Endothelial cell (in vitro differentiated cells): ENCODE measurements at places on chromosomes 2 and 18. TPM values are rescaled to one million over a fixed set of nuclear protein-coding genes. Genes with fewer than 3 reads are reported as not detected.

DNA sequence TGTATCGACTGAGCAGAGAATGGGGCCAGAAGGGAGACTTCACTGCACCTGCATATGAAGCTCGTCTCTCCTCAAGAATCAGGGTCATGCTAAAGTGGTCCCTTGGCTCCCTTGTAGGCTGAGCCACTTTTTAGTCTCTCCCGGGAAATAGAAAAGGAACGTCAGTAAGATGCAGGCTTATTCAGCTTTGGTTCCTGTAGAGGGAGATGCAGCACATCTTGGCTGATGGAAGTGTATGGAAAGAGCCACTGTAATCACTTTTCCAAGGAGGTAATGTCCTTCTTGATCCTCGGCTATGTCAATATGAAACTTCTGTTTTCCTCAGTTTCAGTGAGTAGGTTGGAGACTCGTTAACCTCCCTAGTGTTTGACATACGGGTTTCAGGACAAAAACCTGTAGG, 235.2 kb downstream of the GCA start:
- peaks cover 8% of the 10 kb centered on the region for H3K4me1 ChIP-seq
- no peaks in the 10 kb centered on the region for H3K27me3 ChIP-seq
- H3K4me3 ChIP-seq, result no peak overlapping the region
- no peak overlapping the region for H3K27ac ChIP-seq
- no peak for DNase-seq

Gene FHOD3
- 0.67 TPM for total RNA-seq

DNA sequence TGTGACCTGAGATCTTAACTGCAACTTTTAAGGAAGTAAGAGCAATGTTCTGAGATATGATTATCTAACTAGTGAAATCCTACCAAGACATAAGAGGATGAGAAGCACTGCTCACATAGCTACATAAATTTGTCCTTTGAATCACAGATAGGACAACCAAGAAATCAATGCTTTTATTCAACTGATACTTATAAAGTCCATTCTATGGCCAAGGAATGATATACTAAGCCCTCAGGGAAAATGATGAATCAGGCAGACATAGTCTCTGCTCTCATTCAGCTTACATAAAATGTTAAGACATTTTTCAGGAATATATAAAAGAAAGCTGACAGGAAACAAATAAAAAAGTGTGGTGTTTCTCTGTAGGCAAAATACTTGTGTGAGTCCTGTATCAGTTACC, 39.1 kb downstream of the PGAP1 start:
- no peak overlapping the region for H3K4me3 ChIP-seq
- H3K27me3 ChIP-seq, result no peaks in the 10 kb centered on the region
- H3K4me1 ChIP-seq, result no peaks in the 10 kb centered on the region
- no peak overlapping the region for H3K27ac ChIP-seq
- no peak for DNase-seq

Gene GTF3C2
- total RNA-seq, result 61.4 TPM

DNA sequence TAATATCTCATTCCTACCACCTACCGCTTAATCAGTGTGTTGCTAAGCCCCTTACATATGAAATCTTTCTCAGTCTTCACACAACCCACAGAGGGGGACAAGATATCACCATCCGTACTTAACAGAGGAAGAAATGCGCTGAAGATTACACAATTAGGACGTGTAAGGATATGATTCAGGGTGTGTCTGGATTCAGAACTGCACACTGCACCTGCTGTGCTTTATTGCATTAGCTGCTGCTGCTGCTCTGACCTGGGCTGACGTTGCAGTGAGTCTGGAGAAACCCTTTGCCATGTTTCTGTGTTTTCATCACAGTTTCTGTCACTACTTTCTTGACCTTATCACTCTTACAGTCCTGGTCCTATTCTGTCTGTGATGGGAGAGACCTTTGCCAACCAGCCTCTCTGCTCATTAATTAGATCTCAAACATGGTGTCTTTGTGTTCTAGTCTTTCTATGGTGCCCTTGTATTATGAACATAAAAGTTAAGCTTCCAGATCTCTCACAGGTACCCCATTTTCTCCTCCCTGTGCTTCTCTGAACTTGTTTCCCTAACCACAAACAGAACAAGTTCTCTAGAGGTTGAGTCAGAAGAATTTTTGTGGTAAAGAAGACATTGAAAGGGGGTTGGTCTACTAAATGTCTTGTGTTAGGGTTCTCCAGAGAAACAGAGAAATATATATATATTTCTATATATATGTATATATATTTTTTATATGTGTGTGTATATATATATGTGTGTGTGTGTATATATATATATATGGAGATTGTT, 92.9 kb upstream of the CYP1B1 start:
- no peaks in the 10 kb centered on the region for H3K4me1 ChIP-seq
- no peak for DNase-seq
- H3K4me3 ChIP-seq, result no peak overlapping the region
- H3K36me3 ChIP-seq, result no peaks in the 10 kb centered on the region

Gene ADCYAP1
- 18.5 TPM for total RNA-seq

DNA sequence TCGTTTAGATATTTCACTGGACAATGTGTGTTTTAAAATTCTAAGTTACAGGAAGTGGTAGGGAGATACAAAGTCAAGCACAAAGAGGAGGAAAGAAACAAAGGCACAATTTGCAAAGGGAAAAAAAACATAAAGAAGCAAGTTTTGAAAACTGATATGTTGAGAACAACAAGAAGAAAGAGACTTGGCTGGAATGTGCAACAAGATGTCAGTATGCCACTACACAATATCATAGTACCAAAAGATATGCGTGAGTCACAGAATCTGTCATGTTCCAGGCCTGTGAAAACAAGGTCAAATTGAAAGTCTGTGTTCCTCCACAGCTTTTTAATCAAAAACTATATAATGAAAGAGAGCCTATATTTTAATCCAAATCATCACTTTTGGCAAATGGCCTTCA, 12.0 kb downstream of the EXOC6B start:
- no peaks in the 10 kb centered on the region for H3K36me3 ChIP-seq
- no peak for DNase-seq
- peaks cover 3% of the 10 kb centered on the region for H3K27me3 ChIP-seq
- H3K4me1 ChIP-seq, result peaks cover 16% of the 10 kb centered on the region
- no peak overlapping the region for H3K4me3 ChIP-seq

DNA sequence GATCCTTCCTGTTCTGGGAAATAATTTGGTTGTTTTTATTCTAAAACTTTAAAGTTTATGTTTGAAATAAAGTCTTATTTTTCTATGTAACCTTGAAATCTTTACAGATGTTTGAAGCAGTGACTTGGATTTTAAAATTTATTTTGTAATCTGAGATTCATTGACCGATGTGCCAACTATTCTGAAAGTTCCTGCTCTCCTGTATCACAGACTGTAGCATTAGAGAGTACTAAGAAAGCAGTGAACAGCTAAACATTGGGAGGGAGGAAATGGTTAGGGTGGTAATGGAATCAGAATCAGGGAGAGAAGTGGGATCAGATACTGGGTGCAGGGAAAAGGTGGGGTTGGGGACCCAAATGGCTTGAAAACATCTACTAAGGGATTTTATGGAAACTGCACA, 69.9 kb downstream of the CDC42EP3 start:
- no peak overlapping the region for H3K4me3 ChIP-seq
- no peak overlapping the region for H3K27ac ChIP-seq
- H3K27me3 ChIP-seq, result peaks cover 2% of the 10 kb centered on the region
- H3K4me1 ChIP-seq, result peaks cover 3% of the 10 kb centered on the region
- DNase-seq, result no peak

DNA sequence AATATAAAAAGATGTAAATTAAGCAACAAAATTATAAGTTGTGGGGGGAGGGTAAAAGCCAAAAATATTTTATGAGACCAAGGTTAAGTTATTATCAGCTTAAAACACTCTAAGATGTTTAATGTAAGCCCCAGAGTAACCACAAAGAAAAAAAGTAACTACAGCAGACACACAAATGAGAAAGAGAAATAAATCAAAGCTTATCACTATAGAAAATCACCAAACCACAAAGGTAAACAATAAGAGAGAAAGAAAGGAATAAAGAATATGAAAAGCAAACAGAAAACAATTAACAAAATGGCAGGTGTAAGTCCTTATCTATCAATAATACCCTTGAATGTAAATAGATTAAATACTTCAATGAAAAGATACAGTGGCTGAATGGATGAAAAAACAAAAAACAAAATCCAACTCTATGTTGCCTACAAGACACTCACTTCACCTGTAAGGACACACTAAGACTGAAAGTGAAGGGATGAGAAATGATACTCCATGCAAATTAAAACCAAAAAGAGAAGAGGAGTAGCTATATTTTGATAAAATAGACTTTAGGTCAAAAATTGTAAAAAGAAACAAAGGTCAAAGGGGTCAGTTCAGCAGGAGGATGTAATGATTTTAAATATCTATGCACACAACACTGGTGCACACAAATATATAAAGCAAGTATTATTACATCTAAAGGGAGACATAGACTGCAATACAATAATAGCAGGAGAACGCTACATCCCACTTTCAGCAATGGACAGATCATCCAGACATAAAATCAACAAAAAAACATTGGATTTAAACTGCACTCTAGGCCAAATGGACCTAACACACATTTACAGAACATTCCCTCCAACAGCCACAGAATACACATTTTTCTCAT, 80.7 kb downstream of the PTPN2 start:
- H3K36me3 ChIP-seq, result peaks cover 8% of the 10 kb centered on the region
- DNase-seq, result no peak
- H3K4me3 ChIP-seq, result no peak overlapping the region
- no peak overlapping the region for H3K27ac ChIP-seq
- peaks cover 1% of the 10 kb centered on the region for H3K27me3 ChIP-seq

GRCh38 chr2:96092951-96093350, 23.4 kb downstream of the ADRA2B start:
- peaks cover 4% of the 10 kb centered on the region for H3K27me3 ChIP-seq
- no peak overlapping the region for H3K27ac ChIP-seq
- H3K36me3 ChIP-seq, result no peaks in the 10 kb centered on the region

Gene CD8B2
- total RNA-seq, result 0.05 TPM

DNA sequence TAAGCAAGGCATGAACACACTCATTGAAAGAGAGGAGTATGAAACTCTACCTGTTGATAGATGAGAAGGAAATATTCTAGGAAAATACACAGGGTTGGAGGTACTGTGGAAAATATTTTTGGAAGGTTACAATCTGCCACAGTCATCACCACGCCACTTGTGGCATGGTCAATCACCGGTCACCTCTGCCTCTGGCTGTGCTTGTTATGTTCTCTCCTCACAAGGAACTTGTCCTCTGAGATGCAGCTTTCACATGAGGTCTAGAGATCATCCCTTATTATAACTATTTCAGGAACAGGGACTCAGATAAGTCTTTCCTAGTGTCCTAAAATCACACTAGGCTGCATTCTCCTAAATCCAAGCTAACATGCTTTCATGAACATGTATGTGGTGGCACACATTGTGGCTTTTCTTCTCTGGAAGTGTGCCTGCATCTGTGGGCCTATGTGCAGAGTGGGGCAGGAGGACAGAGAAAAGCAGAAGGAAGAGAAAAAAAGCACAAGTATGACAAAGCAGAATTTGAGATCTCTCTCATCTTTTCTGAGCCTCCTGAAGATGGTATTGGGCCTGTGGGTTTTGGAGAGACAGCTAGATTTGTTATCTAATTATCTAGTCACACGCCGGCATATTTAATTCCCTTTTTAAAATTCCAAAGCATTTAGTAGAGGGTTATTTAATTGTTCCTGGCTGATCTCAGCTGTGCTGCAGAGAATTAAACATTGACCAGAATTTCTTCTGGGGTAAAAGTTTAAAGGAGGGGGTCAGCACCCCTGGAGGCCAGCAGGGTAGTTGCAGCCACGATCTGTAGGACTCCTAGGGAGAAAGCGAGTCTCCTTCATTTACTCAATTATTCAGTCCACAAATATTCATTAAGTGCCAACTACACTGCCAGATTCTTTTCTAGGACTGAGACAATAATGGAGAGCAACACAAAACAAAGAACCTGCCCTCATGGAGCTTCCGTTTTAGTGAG, 294.6 kb downstream of the RDH14 start:
- no peak for DNase-seq
- peaks cover 2% of the 10 kb centered on the region for H3K27me3 ChIP-seq
- H3K4me1 ChIP-seq, result no peaks in the 10 kb centered on the region
- H3K4me3 ChIP-seq, result no peak overlapping the region
- H3K36me3 ChIP-seq, result no peaks in the 10 kb centered on the region

GRCh38 chr2:143946436-143947391, 573.2 kb downstream of the ZEB2 start:
- H3K36me3 ChIP-seq, result no peaks in the 10 kb centered on the region
- peaks cover 4% of the 10 kb centered on the region for H3K4me1 ChIP-seq
- H3K27ac ChIP-seq, result no peak overlapping the region
- peaks cover 2% of the 10 kb centered on the region for H3K27me3 ChIP-seq

GRCh38 chr18:79528846-79529245, 133.1 kb downstream of the NFATC1 start:
- peaks cover 16% of the 10 kb centered on the region for H3K27me3 ChIP-seq
- peaks cover 25% of the 10 kb centered on the region for H3K36me3 ChIP-seq
- DNase-seq, result peak; percentile 87
- H3K27ac ChIP-seq, result no peak overlapping the region
- no peak overlapping the region for H3K4me3 ChIP-seq
- H3K4me1 ChIP-seq, result peaks cover 3% of the 10 kb centered on the region

DNA sequence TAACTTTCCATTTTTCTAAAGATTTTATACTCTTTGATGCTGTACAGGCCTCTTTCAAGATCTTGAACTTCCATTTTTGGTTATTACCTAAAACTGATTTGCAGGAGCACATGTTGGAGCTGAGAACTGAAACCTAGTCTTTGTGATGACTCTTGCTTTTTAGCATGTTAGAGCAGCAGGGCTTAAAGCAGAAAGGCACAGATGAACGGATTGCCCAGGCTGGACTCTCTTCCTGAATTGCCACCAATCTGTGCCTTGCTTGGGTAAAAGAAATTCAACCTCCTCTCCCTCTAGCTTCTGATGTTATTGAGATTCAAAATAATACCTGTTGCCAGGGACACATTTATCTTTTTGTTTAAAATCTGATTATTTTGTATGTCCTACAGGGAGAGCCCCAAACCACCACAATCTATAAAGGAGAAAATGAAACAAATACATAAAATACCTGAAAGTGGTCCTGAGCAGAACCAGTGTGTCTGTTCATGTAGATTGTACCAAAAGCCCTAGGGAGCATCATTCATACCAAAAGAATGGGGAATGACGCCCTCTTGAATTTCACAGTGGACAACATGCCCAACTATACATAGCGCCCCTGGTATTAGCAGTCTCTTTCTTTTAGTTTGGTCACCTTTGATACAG, 277.0 kb upstream of the MAP2 start:
- DNase-seq, result no peak
- H3K27ac ChIP-seq, result no peak overlapping the region
- no peaks in the 10 kb centered on the region for H3K27me3 ChIP-seq
- no peaks in the 10 kb centered on the region for H3K36me3 ChIP-seq
- H3K4me1 ChIP-seq, result peaks cover 4% of the 10 kb centered on the region

Gene NEU2
- not detected for total RNA-seq

- no peak overlapping the region for H3K4me3 ChIP-seq
- H3K27ac ChIP-seq, result no peak overlapping the region
- no peaks in the 10 kb centered on the region for H3K36me3 ChIP-seq
- DNase-seq, result no peak
- peaks cover 24% of the 10 kb centered on the region for H3K4me1 ChIP-seq
These were observed 21.3 kb downstream of the CDK15 start for GRCh38 chr2:201827621-201828020.

DNA sequence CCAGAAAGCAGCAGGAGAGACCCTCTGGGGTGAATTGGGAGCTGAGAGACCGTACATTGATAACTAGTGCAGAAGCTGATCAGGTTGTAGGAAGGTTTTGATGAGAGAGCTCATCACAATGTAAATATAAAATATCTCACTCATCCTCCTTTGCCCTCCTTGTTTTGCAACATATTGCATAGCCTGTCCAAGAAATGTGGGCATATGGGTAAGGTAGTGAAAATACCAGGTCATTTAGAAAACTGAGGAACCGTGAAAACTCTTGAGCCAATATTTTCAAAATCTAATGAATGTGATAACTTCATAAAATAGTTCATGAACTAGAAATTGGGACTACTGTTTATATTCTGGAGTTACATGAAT, 31.4 kb downstream of the C18orf54 start:
- peaks cover 4% of the 10 kb centered on the region for H3K4me1 ChIP-seq
- no peak for DNase-seq
- H3K27me3 ChIP-seq, result no peaks in the 10 kb centered on the region
- H3K36me3 ChIP-seq, result peaks cover 5% of the 10 kb centered on the region
- no peak overlapping the region for H3K27ac ChIP-seq
